ENCODE measurements at places on chromosomes 4 and X. TPM values are rescaled to one million over a fixed set of nuclear protein-coding genes. Genes with fewer than 3 reads are reported as not detected.

- DNase-seq: no peak
These were observed 475.4 kb downstream of the NLGN4X start for GRCh38 chrX:5753291-5753690.

SASH3 gene
- total RNA-seq: not detected

GRCh38 chr4:180219080-180219479 is 2024.1 kb upstream of the TENM3 start:
- no peak for DNase-seq

CLIC2 gene
- total RNA-seq: 0.73 TPM

DNA sequence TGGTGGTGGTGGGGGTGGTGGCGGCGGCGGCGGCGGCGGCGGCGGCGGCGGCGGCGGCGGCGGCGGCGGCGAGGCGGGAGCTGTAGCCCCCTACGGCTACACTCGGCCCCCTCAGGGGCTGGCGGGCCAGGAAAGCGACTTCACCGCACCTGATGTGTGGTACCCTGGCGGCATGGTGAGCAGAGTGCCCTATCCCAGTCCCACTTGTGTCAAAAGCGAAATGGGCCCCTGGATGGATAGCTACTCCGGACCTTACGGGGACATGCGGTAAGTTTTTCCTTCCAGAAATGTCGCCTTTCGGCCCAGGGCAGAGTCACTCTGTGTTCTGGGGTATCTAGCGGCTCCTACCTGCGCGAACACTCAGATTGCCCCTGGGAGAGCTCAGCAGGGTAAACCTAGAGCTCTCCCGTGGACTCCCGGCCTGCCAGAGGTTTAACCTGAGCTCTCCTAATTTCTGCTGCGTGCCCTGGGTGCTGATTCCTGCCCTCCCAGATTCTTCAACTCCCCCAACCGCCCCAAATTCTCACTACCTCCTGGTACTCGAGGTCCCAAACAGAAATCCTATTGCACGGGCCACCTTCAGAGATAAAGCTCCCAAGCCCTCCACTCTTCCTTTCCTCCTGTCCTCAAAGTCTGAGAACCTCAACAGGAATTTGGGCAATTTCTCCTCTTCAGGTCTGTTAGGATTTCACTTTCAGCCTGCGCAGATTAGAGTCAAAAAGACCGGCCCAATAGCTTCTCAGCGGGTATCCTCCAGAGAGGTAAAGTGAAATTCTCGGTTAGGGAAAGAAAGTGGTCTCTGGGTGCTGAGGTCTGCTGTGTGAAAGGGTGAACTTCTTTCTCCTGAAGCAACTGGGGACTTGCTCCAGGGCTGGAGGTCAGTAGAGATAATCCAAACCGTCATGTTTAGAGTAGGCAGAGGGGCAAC is 2.9 kb downstream of the AR start:
- no peak for DNase-seq

- peak; percentile 74 for DNase-seq
These were observed 761 bp downstream of the FGFRL1 start for GRCh38 chr4:1012034-1012739.

MAGEB10 gene
- total RNA-seq: not detected

GRCh38 chrX:129769467-129770154 is 10.1 kb upstream of the SASH3 start:
- no peak for DNase-seq

CWH43 gene
- not detected for total RNA-seq

- no peak for DNase-seq
These were observed 68.9 kb downstream of the ENOX2 start for GRCh38 chrX:130834149-130834548.

Data from HT-29 (cell line).